H54 (cell line): ENCODE measurements at places on chromosomes 13 and 19.

GRCh38 chr19:56253737-56254136, 18.8 kb upstream of the EDDM13 start:
- DNase-seq = peak; percentile 42

GRCh38 chr13:97364031-97364430, 69.9 kb upstream of the RAP2A start:
- no peak for DNase-seq

- DNase-seq = no peak
Observed at GRCh38 chr19:35736913-35737886, 5.1 kb downstream of the IGFLR1 start.

GRCh38 chr13:27790523-27790922, 1.8 kb upstream of the GSX1 start:
- DNase-seq = no peak

GRCh38 chr19:18670312-18670711, 13.2 kb upstream of the CRTC1 start:
- no peak for DNase-seq

GRCh38 chr19:30790056-30790680, 418.0 kb downstream of the ZNF536 start:
- DNase-seq = no peak

GRCh38 chr13:93977986-93978385, 501.5 kb downstream of the DCT start:
- no peak for DNase-seq

- no peak for DNase-seq
Observed at GRCh38 chr19:9014803-9015202, 4.6 kb upstream of the MUC16 start.

DNA sequence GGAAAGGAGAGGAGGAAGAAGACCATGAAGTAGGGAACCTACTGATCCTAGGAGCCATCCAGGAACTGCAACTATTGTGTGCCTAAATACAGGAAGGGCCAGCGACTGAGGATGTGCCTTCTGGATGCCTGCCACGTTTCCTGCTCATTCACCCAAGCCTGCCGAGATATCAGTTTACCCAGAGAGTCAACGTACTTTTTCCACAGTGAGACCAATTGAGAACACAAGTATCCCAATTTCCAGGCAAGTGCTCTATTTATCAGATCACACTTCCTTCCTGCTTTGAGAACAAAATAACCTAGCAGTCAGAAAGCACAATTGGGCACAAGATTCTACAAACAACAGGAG, 122.4 kb downstream of the AKAP11 start:
- DNase-seq = no peak

DNA sequence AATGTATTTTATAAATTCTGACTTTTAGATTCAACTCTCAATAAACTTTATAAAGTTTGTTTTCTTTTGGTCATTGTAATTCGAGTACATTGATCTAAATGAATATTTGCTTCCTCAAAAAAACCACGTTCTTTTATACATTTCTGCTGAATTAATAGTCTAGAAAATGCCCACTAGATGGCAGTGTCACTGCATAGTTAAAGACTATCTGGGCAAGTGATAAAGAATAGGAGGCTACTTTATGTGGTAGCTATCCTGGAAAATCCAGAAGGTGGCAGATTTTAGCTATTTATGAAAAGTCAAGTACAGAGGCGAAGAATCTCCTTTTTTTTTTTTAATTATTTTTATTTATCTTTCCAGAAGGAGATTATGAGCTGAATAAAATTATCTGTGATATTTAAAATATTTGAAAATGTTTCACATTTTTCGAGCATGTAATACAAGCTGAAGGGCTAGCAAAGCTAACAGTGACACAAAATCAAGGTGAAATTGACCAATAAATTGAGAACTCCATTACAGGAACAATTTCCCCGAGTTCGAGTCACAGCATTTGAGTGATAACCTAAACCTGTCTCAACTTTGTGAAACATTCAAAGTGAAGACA, 221.8 kb downstream of the OLFM4 start:
- peak; percentile 1 for DNase-seq

GRCh38 chr13:39397896-39398265, 205.1 kb downstream of the LHFPL6 start:
- no peak for DNase-seq

- DNase-seq = no peak
Observed at GRCh38 chr13:32660227-32660626, 74.0 kb downstream of the PDS5B start.

- no peak for DNase-seq
Observed at GRCh38 chr13:109954441-109954840, 168.1 kb upstream of the IRS2 start.

GRCh38 chr13:102207680-102208342, 194.0 kb downstream of the FGF14 start:
- DNase-seq = no peak

DNA sequence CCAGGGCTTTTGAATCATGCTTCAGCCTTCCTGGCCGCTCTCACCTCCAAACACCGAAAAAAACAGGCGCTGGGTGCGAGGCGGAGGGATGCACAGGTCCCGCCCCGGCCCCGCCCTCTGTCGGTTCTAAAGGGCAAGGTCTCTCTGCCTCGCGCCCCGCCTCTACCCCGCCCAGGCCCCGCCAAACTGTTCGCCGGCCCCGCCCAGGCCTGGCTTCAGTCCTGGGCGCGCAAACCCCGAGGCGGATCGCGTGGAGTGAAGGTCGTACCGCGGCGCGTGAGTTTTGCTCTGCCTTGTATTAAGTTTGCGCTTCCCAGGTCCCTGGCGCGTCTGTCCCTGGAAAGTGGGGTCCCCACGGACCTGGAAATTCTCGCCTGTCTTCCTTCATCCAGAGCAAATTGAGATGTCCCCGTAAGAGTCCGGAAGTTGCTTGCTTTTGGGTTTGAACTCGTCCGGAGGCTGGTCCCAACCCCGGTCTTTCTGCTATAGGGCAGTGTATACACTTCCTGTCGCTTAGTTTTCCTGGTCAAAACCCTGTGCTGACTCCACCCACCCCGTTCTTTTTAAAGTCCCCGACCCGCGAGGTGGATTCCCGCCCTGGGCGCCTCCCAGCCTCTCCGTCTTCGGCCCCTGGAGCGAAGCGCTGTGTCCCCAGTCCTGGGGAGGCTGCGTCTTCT, 8.4 kb downstream of the ZNF808 start:
- DNase-seq = peak; percentile 54

- no peak for DNase-seq
Observed at GRCh38 chr13:99995589-99996380, 14.2 kb downstream of the ZIC2 start.

DNA sequence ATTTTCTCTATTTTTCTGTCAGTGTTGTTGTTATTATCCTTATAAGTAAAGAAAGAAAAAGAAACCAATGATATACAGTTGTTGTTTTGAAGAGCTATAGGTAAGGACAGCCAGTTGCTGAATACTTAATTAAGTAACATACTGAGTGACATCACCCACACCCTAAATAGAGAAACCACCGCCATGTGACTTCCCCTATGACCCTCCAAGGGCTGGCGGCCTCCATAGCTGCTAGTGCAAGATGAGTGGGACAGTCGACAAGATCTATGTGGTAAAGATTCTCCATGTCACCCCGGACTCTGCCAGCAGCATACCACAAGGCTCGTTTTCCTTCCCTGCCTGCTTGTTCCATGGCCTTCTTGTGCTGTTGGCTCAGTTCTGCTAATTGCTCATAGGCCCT, 221.1 kb downstream of the DNAJC15 start:
- DNase-seq = no peak

DNA sequence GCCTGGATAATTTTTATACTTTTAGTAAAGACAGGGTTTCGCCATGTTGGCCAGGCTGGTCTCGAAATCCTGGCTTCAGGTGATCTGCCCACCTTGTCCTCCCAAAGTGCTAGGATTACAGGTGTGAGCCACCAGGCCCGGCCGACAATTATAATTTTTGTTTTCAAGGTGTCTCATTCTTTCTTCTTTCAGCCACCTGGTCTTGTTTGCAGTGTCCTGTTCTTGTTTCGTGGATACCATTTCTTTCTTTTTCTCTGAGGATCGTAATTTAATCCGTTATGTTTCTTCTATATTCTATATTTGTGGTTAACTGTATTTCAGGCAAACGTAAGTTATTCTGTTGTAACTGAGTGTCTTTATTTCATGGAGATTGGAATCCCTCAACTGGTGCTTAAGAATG, 15.7 kb downstream of the TIMM13 start:
- no peak for DNase-seq

DNA sequence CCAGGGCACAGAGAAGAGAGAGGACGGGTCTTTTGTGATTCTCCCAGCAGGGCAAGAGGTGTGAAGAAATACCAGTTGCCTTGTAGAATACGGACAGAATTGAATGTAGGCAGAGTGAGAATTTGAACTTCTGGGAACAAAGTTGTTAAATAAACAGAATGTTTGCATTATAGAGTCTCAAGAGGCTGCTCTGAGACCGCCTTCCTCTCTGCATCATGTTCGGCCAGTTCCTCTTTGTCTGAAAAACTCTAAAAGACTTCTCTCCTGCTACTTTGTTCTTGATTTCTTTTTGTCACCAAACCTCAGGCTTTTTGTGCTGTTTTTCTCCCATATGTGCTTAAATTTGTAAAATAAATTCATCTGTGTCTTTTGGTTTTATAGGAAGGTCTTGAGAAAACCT, 256.4 kb downstream of the DLEU7 start:
- DNase-seq = no peak

- peak; percentile 54 for DNase-seq
Observed at GRCh38 chr19:18257503-18258470, 16.5 kb downstream of the IQCN start.
